ENCODE measurements at places on chromosomes 13 and 19.

DNA sequence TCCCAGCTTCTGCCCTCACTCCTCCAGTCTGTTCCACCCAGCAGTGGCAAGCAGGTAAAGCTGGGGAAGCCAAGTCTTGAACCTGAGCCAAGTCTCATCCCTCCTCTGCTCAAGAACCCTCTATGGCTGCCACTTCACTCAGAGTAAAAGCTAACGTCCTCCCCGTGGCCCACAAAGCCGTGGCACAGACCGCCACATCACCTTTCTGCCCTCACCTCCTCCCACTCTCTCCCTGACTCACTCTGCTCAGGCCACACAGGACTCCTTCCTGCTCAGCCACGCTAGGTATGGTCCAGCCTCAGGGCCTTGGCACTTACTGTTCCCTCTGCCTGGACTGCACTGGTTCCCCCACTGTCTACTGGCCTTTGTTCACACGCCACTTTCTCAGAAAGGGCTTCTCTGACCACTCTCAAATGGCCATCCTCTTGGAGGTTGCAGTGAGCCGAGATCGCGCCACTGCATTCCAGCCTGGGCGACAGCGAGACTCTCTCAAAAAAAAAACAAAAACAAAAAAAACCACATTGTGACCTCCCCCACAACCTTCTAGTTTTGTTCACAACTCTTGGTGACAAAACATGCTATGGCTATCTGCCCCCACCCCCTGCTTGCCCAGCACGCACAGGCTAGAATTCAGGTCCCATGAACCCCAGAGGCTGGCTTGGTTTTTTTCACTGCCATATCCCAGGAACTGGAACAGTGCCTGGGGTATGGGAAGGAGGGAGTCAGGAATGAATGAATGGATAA lies 15.8 kb downstream of the NDUFB7 start:
- DNase-seq = no peak

- DNase-seq = no peak
Observed at GRCh38 chr19:38649305-38650171, 2.1 kb downstream of the ACTN4 start.

DNA sequence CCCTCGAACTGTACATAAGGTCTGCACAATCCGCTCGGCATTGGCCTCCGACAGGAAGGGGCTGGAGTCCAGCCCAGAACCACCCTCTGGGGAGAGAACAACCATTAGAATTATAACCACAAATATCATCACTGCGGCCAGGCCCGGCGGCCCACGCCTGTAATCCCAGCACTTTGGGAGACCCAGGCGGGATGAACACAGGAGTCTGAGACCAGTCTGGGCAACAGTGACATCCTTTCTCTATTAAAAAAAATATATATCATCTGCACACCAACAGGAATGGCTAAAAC lies 11.4 kb downstream of the COQ8B start:
- no peak for DNase-seq

DNA sequence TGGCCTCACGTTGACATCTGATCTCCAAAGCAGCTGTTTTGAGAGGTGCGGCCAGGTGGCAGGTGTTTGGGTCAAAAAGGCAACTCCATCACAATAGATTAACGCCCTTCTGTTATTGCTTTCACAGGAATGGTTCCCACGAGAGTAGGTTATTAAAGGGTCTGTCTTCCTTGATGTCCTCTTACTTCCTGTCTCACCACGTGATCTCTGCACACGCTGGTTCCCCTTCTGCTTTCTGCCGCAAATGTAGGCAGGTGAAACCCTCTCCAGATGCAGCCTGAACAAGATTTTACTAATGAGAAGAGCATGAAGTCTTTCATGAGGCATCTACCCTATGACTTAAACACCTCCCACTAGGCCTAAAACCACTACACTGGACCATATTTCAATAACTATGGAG lies 22.8 kb upstream of the ZNF564 start:
- no peak for DNase-seq

DNA sequence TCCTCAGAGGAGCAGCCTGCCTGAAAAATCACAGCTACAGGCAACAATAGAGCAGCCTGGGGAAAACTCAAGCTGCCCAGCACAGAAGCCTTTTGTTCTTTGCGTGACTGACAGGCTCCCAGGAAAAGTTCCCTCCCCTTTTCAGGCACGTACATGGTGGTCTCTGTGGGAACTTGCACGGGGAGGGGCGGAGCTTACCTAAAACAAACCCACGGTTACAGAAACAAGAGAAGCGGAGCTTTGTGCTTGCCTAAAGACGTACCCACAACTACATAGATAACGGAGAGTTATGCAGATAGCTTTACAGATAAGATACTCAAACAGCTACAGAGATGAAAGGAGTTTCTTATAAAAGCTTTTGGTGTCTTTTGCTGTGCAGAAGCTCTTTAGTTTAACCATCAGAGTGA lies 11.4 kb downstream of the ETFB start:
- DNase-seq = no peak

GRCh38 chr19:3538965-3539755 lies at the start of gene TEKTIP1:
Gene TEKTIP1 (plus strand): TSS chr19:3539174. CDS start chr19:3539178, 4 bp downstream.
- no peak for DNase-seq

DNA sequence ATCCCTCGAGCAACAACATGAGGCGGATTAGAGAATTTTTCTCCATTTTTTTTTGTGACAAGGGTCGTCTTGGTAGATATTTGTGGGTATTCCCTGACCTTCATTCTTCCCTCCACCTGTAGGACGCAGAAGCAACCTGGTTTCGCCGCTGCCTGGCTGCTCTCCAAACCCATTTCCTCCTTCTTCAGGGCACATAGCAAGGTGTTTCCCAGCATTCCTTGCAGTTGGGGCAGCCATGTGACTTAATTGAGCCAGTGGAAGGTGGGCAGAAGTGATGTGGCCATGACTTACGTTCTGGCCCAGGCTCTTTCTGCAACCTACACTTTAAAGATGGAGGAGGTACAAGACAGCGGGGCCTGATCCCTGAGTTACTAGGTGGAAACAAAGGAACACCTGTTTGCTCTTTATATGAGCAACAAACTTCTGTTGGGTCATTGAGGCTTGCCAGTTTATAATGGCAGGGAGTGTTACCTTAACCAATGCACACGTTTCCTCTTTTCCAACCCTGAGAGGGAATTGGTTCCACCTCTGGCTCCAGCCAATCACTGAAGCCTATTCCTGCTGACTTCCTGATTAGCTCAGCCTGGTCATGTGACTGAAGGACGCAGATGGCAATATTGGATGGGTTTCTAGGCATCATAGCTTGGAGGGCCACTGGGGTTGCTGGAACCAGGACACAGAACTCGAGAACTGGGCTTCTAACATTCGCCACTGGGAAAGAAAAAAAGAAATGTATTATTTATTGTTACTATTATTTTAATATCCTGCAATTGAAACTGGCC lies 30.8 kb upstream of the ZNRF4 start:
- no peak for DNase-seq

GRCh38 chr13:113769106-113769505 lies 10.1 kb downstream of the TMEM255B start:
- no peak for DNase-seq

DNA sequence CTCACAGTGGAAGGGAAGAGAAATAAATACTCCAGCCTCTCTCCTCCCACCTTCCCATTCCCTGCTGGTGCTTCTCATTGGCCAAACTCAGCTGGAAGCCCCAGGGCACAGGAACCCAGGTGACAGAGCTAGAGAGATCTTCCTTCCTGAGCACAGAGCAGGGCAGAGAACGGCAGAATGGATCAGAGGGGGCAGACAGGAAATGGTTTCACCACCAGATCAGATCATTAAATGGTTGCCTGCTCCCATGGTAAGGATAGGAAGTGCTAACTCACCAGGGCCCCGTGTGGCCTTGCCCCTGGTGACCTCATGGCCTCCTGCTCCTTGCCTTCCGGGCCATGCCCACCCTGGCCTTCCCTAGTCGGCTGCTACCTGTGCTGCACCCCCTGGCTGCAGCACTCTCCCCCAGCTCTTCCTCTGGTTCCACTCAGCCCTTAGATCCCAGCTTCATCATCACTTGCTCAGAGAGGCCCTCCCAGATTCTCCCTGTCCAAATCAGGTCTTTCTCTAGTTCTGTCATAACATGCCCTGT lies 108.7 kb downstream of the DPF1 start:
- DNase-seq = no peak

All from suppressor macrophage treated with lipopolysaccharide for 1 hour (primary cell).